ENCODE measurements at places on chromosomes 2 and 18.

DNA sequence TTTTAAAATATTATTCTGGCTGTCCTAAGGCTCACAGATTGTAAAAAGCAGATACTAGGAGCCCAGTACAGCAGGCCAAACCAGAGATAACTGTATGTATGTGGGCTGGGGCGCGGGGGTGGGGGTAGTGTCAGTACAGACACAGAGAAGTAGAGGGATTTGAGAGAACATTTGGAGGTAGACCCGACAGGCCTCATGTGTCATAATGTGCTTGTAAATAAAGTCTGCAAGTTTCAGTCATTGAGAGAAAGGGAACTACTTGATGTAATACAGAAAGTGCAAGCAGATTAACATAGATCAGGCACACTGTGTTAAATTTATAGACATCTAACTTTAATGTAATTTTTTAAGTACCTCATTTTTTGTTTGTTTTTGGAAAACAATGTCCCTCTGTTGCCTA lies 7.4 kb upstream of the POLI start:
- no peak for DNase-seq

DNA sequence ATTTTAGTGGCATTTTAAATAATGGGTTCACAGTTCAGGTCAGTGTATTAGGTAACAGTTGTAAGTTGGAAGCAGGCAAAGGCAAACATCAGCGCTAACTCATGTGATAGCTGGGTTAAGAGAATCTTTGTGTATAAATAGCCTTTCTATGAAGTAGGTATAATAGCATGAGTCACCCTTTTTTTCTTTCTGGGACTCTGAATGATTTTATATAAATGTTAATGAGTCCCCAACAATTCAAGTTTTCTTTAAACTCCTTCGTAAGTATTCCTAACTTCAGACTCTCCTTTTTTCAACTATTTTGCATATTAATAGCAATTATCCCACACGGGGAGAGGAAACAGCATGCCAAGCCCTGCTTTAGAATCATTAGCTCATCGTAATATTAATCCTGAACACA lies 384.3 kb downstream of the PIK3C3 start:
- no peak for DNase-seq

DNA sequence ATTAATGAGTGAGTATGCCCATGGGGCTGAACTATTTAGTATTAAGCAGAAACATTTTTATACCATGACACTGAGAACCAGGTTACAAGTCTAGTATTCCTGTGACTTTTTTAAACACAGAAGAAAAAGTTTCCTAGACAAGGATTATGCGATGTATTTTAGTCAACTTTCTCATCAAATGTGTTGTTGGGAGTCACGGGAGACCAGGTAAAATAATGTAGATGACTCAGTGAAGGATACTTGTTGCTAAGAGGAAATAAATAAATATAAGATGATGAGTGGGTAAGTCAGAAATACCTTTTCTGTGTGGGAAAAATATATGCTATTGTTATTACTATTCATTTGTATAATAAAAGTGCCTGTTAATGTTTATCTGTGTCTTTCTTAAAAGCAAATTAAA lies 23.4 kb downstream of the MBD5 start:
- no peak for DNase-seq

GRCh38 chr2:1653956-1654695 lies 90.2 kb downstream of the PXDN start:
- DNase-seq, result no peak

- no peak for DNase-seq
Measured at GRCh38 chr2:220550995-220551700, 923.7 kb downstream of the SLC4A3 start.

GRCh38 chr2:15672961-15673918 lies 81.6 kb downstream of the DDX1 start:
- DNase-seq, result no peak

DNA sequence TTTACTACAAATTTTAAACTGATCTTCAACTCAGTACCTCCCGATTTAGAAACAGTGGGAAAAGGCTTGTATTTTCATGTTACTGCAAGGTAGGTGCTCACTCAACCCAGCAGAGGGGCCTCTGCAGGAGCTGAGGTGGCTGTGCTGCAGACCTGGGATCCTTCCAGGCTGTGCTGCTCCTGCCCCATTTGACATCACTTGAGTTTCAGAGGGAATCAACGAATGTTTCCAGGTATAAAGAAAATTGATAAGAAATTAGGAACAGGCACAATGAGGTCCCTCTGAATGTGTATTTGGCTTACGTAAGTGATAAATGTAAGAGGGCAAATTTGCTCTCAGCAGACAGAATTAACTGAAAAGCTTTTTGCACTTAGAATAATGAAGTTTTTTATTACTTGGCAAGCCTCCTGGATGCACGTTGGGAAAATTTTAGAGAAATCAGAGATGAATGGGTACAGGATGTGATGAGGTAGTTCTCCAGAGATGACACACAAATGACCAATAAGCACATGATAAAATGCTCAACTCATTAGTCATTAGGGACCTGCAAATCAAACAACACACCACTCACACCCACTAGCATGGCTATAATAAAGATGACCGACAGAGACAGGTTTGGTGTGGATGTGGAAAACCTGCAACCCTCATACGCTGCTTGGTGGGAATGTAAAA lies 114.0 kb downstream of the NOL10 start:
- DNase-seq, result no peak

DNA sequence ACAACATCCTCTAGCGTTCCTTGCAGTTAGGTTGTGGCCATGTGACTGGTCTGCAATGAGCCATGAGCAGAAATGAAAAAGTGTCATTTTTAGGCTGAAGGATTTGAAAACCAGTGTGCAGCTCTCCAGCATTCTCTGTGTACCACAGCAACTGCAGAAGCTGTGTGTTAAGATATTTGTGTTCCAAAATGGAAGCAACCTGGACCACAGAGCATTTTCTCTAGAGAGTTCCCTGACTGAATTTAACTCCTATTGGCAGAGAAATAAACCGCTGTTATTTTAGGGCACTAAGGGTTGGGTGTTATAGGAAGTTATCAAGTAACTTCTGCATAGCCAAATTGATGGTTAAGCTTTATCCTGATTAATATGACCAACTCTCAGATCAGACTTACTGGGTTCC lies 257.2 kb upstream of the THUMPD2 start:
- no peak for DNase-seq

All from iPS DF 6.9 (cell line).